ENCODE measurements at places on chromosomes 1 and 21.

DNA sequence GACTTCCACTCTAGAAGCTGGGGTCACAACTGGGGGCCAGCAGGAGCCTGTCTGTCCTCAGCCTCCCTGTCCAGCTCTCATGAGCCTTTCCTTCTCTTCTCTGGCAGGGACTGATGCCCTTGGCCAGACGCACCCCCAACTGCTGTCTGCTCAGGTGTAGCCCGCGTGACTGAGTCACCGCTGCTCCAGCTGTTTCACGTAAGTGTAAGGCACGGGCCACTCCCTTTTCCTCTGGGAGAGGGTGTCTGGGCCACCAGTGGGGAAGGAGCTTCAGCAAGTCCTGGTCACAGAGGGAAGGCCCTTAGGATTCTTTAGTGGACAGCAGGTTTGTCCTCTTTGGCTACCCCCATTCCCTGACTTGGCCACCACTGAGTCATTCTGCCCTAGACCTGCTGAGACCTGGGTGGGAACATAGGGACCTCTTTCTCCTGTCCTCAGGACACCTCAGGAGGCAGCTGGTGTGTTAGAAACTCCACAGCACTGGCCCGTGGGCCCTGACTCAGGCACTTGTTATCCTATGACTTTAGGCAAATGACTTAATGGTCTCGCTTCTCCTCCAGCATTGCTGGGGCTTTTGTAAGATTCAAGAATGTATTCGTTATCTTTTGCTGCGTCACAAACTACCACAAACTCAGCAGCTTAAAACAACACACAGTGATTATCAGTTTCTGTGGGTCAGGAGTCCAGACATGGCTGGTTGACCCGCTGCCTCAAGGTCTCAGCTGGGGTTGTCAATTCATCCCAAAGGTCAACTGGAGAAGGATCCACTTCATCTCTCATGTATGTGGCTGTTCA lies 64.8 kb downstream of the FAM163A start:
- peak; percentile 22 for DNase-seq

DNA sequence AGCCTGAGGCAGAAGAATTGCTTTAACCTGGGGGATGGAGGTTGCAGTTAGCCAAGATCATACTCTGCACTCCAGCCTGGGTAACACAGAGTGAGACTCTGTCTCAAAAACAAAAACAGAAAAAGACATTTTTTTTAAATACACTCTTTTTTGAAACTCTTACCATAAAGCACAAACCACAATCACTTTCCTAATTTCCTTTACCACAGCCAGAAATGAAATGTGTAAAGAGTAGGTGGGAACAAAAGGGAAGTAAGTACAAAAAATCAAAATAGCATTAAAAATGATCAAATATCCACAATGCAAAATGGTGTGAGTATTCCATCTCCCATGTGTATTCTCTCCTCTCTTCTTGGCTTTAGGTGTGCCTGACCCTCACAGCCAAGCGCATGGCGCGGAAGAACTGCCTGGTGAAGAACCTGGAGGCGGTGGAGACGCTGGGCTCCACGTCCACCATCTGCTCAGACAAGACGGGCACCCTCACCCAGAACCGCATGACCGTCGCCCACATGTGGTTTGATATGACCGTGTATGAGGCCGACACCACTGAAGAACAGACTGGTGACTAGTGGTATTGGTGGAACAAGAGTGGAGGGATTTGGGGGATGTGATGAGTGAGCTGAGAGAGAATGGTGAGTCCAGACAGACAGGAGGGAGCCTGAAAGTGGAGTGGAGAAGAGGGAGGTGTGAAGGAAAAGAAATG lies 14.9 kb downstream of the ATP1A4 start:
- no peak for DNase-seq

GRCh38 chr1:113675302-113675701 lies 84.0 kb downstream of the PHTF1 start:
- DNase-seq = no peak

GRCh38 chr1:216793973-216794372 lies 70.7 kb upstream of the ESRRG start:
- DNase-seq = no peak

DNA sequence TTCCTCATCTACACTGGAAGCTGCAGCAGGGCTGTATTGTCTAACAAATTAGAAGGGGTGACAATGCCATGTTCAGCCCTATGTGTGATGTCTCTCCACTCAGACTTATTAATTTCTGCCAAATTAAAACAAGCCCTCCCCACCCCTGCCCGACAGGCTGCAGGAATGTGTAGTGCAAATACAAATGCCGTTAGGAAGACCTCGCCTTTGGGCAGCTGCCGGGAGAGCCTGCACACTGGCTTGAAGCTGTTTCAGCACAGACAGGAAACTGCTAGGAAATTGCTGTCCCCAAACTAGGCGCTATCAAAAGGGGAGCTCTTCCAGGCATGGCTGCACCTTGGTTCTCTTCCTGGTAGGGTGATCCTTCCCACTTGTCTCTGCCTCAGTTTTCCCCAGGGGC lies 135.2 kb downstream of the ELAVL4 start:
- no peak for DNase-seq

GRCh38 chr1:196619721-196620120 lies 11.5 kb upstream of the KCNT2 start:
- no peak for DNase-seq

- DNase-seq = no peak
Observed at GRCh38 chr1:1917995-1918900, 831 bp downstream of the TMEM52 start.

GRCh38 chr1:8457760-8458381 lies 140.0 kb downstream of the SLC45A1 start:
- DNase-seq = no peak

GRCh38 chr1:30779294-30780071 lies 21.9 kb upstream of the LAPTM5 start:
- peak; percentile 68 for DNase-seq
